ENCODE measurements at places on chromosomes 16 and 17.

DNA sequence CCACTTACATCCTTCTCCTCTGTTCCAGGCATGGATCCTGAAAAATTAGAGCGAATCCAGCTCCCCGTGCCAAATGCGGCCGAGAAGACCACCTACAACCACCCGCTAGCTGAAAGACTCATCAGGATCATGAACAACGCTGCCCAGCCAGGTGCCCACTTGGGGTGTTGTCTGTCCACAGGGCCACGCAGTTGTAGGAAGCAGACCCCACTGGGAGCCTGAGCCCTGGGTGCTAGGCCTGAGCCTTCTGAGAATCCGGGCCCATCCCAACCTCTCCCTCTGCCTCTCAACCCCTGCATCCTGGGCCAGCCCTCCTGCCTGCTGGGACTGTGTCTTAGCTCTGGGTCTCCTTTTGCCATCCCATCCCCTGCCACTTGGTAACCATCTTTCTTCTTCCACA lies 95.4 kb downstream of the CLEC16A start:
- DNase-seq = no peak

DNA sequence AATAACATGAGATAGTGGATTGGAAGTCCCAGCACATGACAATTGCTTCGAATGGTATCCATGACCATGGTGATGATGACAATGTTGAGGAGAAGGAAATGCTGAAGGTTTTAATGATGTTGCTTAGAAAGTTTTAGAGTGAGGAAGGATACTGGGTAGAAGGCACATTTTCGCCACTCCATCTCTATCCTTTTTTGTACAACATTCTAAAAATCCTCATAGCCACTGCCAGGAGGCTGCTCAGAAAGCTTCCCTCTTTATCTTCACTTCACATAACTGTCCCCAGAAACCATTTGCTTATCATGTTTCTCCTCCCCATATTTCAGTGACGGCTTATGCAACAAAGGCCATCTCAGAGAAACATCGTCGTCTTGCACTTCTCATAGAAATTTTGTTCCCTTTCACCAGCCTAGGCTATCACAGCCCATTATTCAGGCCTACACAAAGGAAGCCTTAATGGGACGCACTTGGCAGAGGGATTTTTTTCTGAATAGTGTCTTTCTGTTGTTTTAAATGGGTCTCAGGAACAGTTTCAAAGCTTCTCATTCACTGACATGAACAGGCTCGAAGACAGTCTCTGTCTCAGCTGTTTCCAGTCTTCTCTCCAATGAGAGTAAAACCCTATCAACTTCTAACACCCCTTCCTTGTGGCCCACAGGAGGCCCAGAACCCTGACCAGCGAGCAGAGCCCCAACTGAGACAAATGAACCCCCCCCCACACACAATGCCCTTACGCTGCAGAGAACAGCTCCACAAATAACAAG lies 506.7 kb downstream of the HAPSTR1 start:
- no peak for DNase-seq

DNA sequence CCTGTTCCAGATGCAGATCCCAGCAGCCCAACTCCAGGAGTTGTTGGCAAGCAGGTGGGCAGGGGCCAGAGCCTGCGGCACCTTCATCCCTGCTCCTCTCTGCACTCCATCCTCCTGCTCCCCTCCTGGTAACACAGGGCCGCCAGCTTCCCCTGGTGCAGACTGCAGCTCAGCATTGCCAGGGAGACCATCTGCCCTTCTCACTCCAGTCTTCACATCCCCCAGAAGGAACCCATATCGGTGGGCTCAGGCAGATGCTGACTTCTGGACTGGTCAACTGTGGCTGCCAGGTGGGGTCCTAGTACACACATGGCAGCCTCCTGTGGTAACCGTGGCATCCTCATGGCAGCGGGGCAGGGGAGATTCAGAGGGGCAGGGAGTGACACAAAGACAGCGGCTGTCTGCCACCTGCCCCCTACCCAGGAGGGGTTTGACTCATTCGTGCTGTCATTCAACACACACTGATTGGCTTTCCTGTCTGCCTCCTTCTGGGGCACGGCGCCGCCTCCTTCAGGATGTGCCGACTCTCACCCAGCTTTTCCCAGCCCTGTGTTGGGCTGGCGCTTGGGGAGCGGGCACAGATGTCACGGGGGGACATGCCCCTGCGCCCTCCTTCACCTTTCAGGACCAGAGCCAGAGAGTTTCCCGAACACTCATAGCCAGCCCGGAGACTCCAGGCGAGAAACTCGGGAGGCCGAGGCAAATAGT lies 120.9 kb downstream of the CMIP start:
- no peak for DNase-seq

- no peak for DNase-seq
Measured at GRCh38 chr16:67311607-67312488, 14.7 kb downstream of the KCTD19 start.
